Aortic smooth muscle cell (primary cell): ENCODE measurements at places on chromosomes 13 and 19. TPM values are rescaled to one million over a fixed set of nuclear protein-coding genes. Genes with fewer than 3 reads are reported as not detected.

ZNF613 gene
- total RNA-seq, result 6.3 and 8.2 TPM in 2 replicates

FKBP8 gene
- 256 and 259 TPM in 2 replicates for total RNA-seq

PODNL1 gene
- 0.66 and 0.87 TPM in 2 replicates for total RNA-seq

RUBCNL gene
- total RNA-seq, result under 0.01 and 0.31 TPM in 2 replicates

MATK gene
- not detected in 2 replicates for total RNA-seq

KLK2 gene
- not detected in 2 replicates for total RNA-seq

CPB2 gene
- not detected in 2 replicates for total RNA-seq

PCDH17 gene
- 0.40 and 0.44 TPM in 2 replicates for total RNA-seq

ZFP36 gene
- total RNA-seq, result 2.5 and 5.2 TPM in 2 replicates

CACNA1A gene
- 3.5 and 10.6 TPM in 2 replicates for total RNA-seq

LATS2 gene
- total RNA-seq, result 11.5 and 11.6 TPM in 2 replicates

IL11 gene
- total RNA-seq, result 1.1 and 14.9 TPM in 2 replicates

ZNF431 gene
- 2.8 and 4.9 TPM in 2 replicates for total RNA-seq

CYP4F2 gene
- total RNA-seq, result not detected in 2 replicates

SGCG gene
- 0.56 TPM in 1 of 2 replicates, not detected in the other for total RNA-seq

FCGBP gene
- 0.13 and 0.19 TPM in 2 replicates for total RNA-seq

RGCC gene
- 1.7 and 3.0 TPM in 2 replicates for total RNA-seq

PCSK4 gene
- total RNA-seq, result 0.53 and 1.1 TPM in 2 replicates
